WTC11 (cell line): ENCODE measurements at places on chromosomes 16 and 17. TPM values are rescaled to one million over a fixed set of nuclear protein-coding genes. Genes with fewer than 3 reads are reported as not detected.
A peak's percentile ranks its signal among the peaks of the same experiment; 100 is the strongest.

- DNase-seq: no peak
These were observed 17.6 kb upstream of the C16orf82 start for GRCh38 chr16:27049117-27049516.

DNA sequence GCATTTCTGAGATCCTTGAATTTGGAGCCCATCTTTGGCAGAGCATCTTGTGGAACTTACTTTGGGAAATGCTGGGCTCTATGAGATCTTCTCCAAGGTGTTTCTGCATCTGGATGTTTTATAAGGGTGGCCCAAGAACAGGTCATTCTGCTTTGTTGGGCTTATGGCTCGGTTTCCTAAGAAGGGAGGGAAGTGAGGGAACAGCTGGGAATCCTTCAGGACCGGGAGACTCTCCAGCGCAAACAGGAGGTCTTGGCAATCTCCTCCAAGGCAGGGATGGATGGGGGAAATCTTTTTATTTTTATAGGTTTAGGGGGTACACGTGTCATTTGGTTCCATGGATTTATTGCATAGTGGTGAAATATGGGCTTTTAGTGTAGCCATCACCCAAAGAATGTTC lies 54.7 kb downstream of the IRX3 start:
- DNase-seq: no peak

- DNase-seq: no peak
These were observed 40.2 kb upstream of the PLCG2 start for GRCh38 chr16:81738783-81739496.

GRCh38 chr17:30600060-30600829 lies 123.0 kb downstream of the GOSR1 start:
- DNase-seq: peak; percentile 88

DNA sequence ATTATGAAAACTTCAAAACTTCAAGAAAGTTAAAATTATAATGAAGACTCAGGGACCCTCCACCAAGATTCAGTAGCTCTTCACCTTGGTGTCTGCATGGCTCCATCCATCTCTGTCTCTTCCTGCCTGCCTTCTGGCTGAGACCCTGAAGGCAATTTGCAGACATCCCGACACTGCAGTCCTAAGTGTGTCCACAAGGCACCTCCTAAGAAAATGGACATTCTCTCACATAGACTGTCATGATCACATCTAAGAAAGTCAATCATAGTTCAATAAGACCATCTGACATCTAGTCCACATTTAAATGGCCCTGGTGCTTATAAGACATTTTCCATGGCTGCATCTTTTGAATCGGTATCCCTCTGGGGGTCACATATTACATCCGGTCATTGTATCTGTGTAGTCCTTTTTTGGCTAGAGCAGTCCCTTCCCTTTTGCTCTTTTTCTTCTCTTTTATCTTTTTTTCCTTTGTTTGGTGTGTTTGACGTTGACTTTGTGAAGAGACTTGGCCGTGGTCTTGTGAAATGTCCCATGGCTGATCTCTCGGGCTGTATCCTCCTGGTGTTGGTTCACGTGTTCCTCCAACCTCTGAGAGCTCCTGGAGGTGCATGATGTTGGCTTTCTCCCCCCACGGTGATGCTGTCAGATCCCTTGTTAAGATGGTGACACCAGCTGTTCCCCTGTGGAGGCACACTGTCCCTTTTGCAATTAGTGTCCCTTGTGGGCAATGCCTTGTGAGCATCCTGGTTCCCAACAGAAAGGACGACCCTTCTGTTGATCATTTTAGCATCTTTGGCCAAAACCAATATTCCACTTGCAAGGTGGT lies 5.0 kb upstream of the TNFRSF13B start:
- DNase-seq: no peak

Gene ABCC3
- total RNA-seq: 0.92 to 2.6 TPM (median 0.99 TPM) in 3 replicates

GRCh38 chr17:50683434-50684287 lies 24.1 kb downstream of the ANKRD40 start:
- no peak for DNase-seq

Gene ASPHD1
- total RNA-seq: 17.6 to 26.9 TPM (median 20.2 TPM) in 3 replicates

- DNase-seq: peak; percentile 55
These were observed 119.1 kb upstream of the SMURF2 start for GRCh38 chr17:64781014-64781756.

Gene CCL7
- not detected in 3 replicates for total RNA-seq

DNA sequence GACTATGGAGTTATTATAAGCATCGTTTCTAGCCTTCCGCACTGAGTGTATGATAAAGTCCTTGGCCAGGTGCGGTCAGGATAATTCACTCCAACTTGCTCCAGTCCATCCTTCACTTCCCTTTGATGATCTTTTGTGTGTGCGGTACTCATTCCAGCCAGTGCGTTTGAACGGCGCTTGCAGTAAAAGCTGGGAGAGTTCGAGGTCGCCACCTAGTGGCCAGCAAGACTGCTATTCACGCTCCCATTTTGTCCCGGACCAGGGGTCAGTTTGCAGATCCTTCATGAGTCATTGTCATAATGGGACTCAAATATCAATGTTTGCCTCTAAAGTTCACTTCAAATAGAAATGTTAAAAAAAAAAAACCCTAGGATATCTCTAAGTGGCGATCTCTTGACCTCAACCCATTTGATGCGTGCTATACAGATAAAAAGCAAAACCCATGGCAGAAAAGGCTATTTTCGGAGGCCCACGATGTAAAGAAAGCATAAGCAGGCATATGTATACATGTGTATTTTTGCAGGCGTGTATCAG lies 417.1 kb downstream of the TMEM114 start:
- DNase-seq: peak; percentile 63

GRCh38 chr17:12637015-12637414 lies 28.7 kb upstream of the MYOCD start:
- DNase-seq: no peak

GRCh38 chr17:42684929-42685556 lies 2.7 kb downstream of the CNTNAP1 start:
- no peak for DNase-seq

- peak; percentile 64 for DNase-seq
These were observed 29.2 kb upstream of the LRRC75A start for GRCh38 chr17:16521070-16521727.

DNA sequence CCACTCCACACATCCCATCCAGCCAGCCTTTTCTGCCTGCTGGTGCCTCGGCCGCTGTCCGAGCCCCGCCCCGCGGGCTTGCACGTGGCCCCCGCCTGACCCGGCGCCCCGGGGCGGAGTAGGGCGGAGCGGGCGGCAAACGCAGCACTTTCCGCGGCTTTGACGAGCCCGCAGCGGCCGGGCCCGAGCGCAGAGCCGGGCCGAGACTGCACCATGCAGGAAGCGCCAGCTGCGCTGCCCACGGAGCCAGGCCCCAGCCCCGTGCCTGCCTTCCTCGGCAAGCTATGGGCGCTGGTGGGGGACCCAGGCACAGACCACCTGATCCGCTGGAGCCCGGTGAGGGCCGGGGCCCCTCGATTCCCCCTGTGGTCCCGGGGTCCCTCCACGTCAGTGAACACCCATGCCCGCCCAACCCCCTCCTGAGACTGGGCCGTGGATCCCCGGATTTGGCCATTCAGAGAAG lies at the start of gene HSF4:
Gene HSF4 (plus strand): TSS at position 147 of the 463 bp plus-strand sequence. CDS start 67 bp downstream, at position 214.
- no peak for DNase-seq

DNA sequence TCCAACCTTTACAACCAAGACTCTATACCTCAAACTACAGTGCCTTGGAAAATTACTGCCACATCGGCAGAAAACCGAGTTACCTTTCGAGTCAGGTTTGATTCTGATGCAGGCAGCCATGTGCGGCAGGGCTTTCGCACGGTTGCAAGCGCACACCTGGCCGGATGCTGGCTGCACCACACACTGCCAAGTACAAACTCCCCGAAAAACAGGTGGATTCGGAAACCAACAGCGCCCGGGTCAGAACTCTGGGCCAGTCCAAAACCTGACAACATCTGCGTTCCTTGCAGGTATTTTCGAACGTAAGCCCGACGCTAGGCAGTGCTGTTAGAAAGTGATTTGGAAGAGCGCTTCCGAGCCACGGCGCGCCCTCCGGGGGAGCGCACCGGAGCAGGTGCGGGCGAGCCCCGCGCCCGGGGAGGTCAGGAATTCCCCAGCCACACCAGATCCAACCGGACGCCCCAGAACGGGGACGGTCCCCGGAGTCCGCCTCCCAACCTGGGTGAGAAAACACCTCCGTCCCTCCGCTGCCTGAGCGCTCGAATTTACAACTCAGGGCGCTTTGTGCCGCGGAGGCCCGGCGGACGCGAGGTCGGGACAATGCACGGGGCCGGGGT lies 1.2 kb downstream of the USP7 start:
- no peak for DNase-seq

DNA sequence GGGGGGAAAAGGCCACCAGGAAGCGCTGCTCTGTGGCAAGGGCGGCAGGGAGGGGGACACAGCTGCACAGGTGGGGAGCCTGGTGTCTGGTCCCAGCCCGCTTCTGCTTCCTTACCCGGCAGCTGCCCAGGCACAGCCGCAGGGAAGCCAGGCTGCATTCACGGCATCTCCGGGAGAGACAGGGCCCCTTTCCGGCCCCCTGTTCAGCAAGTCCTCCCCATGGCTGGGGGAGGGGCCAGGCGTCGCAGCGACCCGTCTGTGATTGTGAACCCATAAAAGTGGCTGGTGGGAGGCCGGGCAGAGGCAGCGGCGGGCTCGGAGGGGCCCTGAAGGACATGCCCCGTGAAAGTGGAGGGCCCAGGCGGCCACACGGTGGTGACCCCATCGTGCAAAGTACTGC lies 28.7 kb downstream of the SOX8 start:
- no peak for DNase-seq

GRCh38 chr16:86809458-86809955 lies 231.2 kb downstream of the FOXL1 start:
- DNase-seq: no peak

Gene STAT5B
- 36.4 to 42.2 TPM (median 37.9 TPM) in 3 replicates for total RNA-seq

Gene DHRS7C
- total RNA-seq: not detected in 3 replicates

DNA sequence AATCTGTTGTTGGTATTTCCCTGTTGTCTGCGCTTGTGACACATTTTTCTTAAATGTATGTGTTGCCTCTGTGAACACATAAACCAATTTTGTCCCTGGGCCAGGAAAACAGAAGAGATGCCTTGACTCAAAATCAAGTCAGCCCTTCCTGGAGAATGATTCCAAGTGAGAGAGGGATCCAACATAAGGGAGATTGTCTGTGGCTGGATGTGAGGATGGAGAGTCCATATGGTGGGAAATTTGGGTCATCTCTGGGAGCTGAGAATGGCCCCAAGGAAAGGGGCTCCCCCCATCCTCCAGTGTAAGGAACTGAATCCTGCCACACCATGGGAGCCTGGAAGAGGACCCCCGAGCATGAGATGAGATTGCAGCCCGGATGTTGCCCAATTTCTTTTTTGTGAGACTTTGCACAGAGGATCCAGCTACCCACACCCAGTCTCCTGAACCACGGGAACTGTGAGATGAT lies 13.5 kb downstream of the CRYM start:
- DNase-seq: no peak

GRCh38 chr17:5111402-5112204 lies at the start of gene ZNF232:
ZNF232 (minus strand) TSS chr17:5111878; CDS start chr17:5111822, 56 bp downstream.
- DNase-seq: peak; percentile 97

GRCh38 chr17:57327176-57327970 lies 71.0 kb downstream of the MSI2 start:
- no peak for DNase-seq

DNA sequence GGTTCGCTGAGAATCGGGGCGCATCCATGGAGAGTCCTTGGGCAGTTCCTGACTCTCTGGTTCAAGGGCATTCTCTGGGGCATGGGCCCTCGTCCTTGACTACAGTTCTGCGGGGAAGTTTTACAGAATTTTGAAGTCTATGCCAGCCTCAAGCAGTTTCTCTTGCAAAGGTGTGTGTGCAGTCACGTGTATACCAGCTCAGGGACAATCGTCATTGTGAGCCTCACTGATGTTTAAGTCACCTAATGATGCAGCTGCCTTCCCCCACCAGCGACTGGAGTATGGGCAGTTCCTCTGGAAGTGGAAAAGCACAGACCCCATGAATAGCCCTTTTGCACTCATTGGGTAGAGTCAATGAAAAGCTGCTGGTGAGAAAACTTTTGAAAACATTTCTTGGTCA lies 1.3 kb downstream of the PLCG2 start:
- no peak for DNase-seq

DNA sequence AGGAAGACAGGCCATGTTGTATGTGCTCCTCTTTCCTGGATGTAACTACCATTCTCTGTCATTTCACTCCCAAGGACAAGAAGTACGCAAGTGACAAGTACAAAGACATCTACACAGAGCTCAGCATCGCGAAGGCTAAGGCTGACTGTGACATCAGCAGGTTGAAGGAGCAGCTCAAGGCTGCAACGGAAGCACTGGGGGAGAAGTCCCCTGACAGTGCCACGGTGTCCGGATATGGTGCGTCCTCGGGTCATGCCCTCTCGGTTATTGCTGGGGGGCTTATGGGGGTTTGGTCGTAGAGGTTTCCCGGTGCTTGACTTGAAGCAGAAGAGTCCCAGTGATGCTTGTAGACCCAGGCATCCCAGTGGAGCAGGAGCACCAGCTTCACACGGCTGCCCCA lies 29.0 kb downstream of the PLD6 start:
- DNase-seq: no peak

Gene SEPTIN12
- not detected in 3 replicates for total RNA-seq

Gene GID4
- total RNA-seq: 15.4 to 16.0 TPM (median 15.7 TPM) in 3 replicates

DNA sequence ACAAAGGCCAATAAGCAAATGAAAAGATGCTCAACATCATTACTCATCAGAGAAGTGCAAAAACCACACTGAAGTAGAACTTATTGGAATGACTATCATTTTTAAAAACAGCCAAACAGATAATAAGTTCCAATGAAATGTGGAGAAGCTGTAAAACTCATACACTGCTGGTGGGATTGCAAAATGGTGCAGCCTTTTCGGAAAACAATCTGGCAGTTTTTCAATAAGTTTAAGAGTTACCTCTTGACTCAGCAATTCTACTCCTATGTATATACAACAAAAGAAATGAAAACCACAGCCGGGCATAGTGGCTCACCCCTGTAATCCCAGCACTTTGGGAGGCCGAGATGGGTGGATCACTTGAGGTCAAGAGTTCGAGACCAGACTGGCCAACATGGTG lies 49.3 kb downstream of the AKAP10 start:
- no peak for DNase-seq

GRCh38 chr17:27457360-27457715 lies 1.1 kb downstream of the KSR1 start:
- no peak for DNase-seq

DNA sequence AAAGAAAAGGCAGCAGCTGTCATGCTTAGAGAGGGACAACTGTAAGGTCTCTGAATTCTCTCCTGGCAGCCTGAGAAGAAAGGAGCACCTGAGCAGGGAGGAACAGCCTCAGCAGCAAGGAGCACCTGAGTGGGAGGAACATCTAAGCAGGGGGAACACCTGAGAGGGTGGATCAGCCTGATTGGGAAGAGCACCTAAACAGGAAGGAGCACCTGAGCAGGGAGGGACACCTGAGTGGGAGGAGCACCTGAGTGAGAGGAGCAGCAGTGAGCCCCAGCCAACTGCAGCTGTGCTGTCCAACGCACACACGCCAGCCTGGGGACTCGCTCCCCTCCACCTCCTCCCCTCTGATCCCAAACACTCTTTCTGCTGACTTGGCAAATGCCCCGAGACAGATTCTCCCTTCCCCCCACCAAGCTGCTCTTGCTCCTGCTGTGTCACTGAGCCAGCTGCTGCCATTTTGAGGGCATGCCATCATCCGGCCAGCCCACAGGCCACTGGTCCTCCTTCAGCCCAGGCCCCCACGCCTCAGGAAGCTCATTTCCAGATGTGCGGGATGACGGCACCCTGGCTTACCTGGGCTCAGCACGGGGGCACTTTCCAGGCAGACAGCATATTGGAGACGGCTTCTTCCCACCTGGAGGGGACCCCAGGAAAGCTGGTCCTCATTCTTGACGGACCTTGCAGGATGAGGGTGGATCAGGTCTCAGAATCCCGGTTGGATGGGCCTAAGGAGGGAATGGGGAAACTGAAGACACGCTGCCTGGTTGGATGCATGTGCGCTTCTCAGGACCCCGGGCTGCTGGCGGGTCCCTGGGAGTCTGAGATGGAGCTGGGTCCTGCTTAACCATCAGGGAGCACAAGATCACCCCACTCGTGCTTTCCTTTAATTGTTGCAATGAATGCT lies 57.7 kb upstream of the RBFOX3 start:
- no peak for DNase-seq
